SIG-M5 (cell line): ENCODE measurements at places on chromosomes 7 and 10.

DNA sequence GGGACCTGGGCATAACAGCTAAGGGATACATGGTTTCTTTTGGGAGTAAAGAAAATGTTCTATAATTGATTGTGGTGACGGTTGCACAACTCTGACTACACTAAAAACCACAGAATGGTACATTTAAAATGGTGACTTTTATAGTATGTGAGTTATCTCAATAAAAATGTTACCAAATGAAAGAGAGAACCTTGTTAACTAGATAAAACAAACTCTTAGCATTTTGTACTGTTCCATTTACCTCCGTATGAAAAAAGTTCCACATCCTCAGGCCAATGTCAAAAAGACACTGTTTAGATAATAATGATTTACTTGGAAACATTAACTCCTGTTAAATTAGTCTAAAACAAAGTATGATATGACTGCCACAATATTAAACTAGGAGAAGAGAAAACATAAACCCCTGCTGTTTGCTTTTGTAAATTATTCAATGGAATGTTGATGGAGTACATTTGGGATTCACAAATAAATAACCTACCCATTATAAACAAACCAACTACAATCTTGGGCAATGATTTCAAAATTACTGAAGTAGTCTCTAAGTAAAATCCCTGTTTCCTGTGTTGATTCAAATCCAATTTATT lies 60.7 kb downstream of the SMURF1 start:
- DNase-seq: peak; percentile 8

DNA sequence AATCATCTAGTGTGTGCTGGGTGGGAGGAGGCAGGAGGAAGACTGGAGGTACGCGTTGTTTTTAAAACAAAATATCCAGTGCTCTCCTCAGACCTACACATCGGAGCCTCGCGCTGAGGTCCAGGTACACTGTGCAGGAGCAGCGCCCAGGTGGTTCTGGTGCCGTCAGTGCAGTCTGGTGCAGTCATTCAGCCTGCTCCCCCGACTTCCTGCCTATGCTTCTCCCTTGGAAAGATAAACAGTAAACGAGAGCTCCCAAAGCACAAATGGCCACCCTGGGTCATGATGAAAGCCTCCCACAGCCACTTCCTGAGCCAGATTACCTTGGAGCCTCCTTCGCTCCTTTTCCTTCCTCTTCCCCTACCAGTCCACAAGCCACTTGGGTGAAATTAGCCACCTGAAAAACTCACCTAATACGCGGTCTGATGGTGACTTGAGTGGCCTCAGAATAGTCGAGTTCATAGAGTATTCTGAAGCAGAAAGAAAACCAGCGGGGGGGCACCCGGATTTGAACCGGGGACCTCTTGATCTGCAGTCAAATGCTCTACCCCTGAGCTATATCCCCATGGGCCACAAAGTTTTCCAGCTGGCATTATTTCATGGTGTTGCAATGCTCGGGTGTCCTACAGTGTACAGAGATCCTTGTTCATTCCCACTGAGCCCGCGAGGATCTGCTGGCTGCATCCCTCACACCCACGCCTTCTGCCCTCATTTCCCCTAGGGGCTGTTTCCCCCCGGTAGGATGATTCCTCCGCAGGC lies 82.5 kb downstream of the ZNF467 start:
- DNase-seq: no peak

GRCh38 chr10:73167458-73167782 lies 388 bp downstream of the ECD start:
- DNase-seq: no peak

GRCh38 chr10:17348501-17349349 lies 105.7 kb downstream of the ST8SIA6 start:
- no peak for DNase-seq

- DNase-seq: no peak
Observed at GRCh38 chr10:31070025-31070424, 38.4 kb upstream of the ZNF438 start.

GRCh38 chr10:62710182-62710581 lies 94.3 kb upstream of the ADO start:
- no peak for DNase-seq

GRCh38 chr7:25863005-25863728 lies 288.8 kb upstream of the NFE2L3 start:
- DNase-seq: no peak

DNA sequence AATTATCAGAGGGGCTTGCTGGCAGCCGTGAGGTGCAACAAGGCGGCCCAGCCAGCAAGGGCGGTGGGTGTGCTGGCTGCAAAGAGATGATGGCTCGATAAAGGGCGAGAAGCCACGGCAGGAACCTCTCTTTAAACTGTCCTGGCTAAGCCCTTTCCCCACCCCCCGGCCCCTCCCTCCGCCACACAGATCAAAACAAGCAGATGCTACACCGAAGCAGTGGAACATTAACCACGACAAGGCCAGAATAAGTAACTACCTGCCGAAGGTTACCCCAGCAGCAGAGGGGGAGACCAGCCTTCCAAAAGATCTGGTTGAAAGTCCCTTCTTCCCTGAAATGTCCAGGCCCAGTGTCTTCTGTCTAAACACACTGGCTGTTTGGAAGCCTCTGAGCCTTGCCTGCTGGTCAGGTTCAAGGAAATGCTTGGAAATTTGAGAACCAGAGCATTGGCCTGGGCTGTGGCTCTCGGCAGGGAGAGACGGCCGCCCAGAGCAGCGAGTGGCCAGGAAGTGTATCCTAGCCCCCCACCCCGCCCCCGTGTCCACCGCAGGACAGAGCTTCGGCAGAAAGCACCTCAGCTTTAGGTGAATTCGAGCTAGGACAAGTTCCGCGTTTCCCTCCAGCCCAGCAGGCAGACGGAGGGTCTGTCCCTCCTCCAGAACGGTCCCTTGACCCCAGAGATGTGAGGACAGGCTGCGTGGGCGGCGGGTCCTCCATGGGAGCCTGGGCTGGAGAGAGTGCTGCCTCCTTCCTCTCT lies 2.1 kb downstream of the FAM20C start:
- DNase-seq: no peak

DNA sequence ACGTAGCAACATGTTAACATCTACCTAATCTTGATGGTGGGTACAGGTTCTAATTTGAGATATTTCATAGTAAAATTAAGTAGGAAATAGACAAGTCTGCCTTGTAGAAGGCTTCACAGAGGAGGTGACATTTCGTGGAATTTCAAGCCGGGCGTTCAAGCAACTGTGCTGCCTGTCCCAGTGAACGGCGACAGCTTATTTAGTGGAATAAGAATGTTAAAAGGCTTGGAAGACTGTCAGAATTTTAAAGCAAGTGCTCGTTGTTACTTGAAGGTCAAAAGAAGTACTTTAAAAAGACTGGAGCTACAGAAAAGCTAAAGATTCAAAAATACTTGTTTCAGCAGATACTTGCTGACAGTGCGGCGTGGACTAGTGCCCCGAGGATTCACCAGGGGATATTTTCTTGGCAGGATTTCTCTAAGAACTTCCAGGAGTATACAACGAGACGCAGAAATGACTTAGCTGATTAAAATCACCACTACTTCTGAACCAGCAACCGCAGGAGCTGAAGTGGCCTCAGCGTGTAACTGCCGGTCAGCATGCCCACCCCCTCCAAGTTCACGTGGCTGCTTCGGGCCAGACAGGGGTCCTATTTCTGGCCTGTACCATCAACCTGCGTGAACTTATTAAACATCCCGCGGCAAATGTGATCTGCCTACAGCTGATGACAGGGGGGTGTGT lies 46.5 kb downstream of the CTBP2 start:
- no peak for DNase-seq

DNA sequence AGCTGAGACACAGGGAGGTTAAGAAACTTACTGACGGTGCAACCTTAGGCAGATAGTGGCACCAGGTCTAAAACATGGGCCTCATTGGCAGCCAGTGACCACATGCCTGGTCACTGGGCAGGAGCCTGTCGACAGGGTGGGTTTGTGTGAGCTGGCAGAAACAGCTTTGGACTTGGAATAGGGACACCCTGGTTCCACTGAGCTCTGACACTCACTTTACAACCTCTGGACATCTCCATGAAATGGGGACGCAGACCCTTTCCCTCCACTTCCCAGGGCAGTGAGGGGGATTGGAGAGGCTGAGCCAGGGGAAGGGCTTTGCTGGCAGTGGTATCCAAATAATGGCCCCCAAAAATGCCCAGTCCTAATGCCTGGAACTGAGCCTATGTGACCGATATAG lies 49.7 kb downstream of the OAT start:
- DNase-seq: no peak

DNA sequence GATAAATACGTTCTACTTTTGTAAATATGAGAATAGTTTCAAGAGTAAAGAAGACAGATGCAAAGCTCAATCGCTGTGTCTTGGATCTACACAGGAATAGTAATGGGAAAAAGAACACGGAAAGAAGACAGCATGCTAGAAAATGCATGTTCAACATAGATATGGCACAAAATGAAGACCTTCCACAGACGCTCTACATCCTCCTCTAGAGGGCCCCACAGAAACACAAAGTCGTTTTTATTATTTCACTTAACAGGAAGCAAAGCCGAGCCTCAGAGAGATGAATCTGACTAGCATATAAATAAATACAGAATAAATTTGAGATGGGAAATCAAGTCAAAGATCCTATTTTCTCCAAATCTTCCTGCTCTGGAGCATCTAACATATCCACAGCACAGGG lies 292.6 kb downstream of the PARD3 start:
- DNase-seq: no peak

DNA sequence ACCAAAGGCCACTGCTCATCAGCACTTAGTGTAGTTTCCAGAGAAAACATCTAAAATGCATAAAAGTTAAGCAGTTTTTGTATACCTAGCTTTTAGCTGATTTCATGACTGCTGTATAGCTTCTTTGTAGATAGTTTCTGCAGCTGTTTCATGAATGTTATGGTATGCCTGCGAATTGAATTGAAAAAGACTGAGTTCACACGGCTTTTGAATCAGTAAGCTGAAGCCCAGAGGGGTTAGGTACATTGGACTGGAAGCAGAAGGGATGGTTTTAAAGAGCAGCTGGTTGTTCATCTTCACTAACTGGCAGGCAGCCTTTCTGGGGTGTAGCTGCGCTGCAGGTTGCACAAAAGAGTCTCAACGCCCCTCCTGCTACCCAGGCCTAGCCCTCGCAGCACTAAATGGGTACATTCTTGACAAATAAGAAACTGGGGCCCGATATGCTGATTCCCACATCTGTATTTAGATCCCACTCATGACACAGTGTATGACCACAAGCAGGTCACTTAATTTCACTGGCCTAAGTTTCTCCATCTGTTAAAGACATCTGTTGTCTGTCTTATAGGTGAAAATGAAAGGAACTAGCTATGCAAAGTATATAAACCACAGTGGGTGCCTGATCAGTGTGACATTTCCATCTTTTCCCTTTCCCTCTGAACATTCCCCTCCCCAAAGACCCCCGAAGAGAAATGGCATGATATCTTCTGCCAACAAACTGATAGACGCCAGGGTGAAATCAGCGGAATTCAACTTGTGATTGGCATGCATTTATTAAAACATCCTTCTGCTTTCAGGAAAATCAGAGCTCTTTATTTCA lies 85.9 kb upstream of the AGBL3 start:
- DNase-seq: no peak

DNA sequence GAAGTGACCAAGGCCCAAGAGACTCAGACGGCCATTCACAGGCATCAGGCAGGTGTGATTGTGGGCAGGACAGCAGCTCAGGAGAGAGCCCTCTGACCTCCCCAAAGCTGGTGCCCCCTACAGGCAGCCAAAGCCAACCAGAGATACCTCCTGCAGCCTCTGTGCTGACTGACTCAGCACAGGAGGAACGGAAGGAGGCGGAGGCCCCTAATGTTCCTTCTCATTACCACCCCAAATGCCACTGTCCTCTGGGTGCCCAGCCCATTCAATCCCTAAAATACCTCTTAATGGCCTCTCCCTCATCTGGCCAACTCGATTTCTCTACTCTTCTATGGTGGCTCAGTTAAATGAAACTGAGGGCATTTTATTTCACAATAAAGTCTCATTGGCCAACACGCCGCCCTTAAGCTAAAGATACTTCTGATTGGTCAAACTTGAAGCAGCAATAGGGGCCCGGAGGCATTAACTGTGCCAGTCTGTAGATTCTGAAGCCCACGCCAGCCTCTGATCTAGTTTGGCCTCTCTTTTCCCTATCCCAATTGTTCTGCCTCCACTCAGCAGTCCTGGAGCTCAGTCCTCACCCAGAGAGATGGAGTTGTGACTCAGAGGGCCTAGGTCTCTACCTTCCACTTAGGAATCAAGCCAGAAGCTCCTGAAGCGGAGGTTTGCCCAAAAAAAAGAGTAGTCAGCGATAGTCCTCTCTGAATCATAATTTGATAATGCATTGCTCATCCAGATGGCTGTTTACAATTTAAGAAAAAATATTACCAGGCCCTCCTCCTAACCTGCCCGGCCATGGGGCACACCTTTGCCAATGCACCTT lies 1.2 kb downstream of the CYREN start:
- no peak for DNase-seq

DNA sequence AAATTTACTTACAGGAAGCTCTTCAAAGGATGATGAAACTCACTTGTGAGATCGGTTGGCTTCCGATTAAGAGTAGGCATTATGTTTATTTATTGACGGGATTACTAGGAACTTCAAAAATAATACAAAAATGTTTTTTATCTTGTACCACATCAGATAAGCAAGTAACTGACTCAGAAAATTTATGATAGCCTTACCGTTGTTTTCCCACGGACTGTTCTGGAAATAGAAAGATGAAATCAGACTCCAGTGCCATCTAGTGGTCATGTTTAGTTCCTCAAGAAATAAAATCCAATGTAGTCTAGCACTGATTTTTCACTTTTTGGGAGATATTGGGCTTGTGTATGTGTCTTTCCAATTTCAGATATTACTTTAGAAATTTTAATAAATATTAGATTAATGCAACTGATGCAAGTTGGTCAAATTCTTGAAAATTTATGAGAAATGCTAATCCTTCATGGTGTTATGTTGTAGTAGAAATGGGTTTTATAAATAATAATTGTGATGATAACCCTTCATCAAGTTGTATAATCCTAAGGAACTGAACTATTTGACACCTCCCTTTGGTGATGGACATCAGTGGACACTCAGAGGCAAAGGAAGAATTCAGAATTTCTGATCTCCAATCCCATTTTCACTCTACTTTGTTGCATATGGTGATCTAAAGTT lies 168.8 kb downstream of the TMEM26 start:
- no peak for DNase-seq

- DNase-seq: no peak
Observed at GRCh38 chr7:135745703-135746312, 2.8 kb downstream of the FAM180A start.
